IMR-90 (cell line): ENCODE measurements at places on chromosomes 7 and 10.

DNA sequence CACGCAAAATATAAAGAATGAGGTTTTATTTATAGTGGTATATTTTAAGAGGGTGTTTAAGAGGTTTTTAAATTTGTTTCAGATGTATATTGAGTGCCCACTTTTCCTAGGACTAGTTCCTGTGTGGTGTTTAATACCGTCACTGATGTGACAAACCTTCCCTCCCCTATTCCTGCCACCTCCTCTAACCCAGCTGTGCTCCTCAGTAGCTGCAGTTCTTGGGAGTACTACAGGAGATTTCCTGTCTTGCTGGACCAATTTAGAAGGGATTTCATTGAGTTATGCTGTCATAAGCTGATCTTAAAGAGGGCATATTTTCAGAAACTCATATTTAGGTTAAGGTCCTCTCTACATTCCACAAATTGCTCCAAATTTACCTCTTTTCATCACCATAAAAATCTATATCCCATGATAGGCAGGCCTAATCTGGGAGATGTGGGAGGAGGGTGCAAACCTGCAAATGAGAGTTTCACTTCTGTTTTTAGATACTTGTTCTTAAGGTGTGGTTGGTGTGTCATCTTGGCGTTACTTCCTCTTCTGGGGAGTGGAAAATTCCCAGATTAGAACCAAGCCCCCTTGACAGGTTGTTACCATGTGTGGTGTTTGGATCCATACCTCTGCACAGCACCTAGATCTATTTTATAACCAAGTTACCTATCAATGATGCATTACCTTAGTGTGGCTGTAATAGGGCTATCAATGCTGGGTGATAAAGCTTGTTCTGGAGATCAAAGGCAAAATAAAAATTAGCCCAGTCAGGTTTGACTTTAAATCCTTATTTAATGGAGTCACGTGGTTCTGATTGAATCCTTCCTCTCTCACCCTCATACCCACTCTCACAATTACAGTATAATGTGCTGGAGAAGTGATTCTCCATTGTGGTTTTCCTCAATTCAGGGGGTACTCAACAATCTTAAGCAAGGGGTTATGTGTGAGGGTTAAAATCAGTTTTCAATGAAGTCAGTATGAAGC, 141.1 kb downstream of the CDK14 start:
- H3K4me3 ChIP-seq: no peak overlapping the region
- no peaks in the 10 kb centered on the region for H3K27me3 ChIP-seq
- no peak for DNase-seq
- no peak overlapping the region for H3K27ac ChIP-seq
- peaks cover 7% of the 10 kb centered on the region; the same call in 1 of the 2 replicates for H3K36me3 ChIP-seq

- no peak overlapping the region for H3K4me3 ChIP-seq
- no peaks in the 10 kb centered on the region for H3K27me3 ChIP-seq
- H3K27ac ChIP-seq: no peak overlapping the region
- H3K36me3 ChIP-seq: 0 out of 2 replicates have a peak, but pooled peaks cover 1% of the 10 kb centered on the region
- H3K4me1 ChIP-seq: peaks cover 3% of the 10 kb centered on the region
These were observed 8.8 kb upstream of the FGL2 start for GRCh38 chr7:77208416-77208815.

GRCh38 chr7:2529161-2530070, 9.8 kb downstream of the LFNG start:
- H3K4me1 ChIP-seq: peaks cover 29% of the 10 kb centered on the region
- H3K4me3 ChIP-seq: no peak overlapping the region
- H3K36me3 ChIP-seq: no peaks in the 10 kb centered on the region
- DNase-seq: peak; percentile 52
- no peaks in the 10 kb centered on the region for H3K27me3 ChIP-seq

DNA sequence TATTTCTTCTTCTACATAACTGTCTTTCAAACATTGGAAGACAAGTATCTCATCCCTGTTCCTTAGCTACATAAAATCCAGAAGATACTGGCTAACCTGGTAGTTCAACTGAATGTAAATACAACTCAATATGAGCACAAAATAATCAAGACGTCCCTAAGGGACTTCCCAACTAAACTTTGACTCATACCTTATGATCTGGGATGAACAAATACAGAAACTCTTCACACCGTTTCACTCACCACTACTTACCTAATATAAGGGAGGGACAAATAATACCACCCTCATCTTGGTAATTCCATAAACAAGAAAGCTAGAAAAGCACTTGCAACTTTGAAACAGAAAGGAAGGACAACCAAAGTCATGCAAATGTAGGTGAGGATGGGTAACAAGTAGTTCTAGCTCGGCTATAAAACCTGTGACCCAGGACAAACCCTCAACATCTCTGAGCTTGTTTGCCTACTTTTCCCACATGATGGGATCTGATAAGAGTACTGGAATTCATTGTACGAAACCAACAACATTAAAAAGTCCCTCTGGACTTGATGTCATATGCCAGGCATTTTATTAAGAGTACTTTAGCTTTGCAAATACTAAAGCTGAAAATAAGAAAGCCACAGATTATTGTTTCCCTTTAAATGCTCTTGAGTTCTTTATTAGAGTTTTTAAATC, 121.9 kb downstream of the STRA8 start:
- H3K4me1 ChIP-seq: no peaks in the 10 kb centered on the region
- H3K27me3 ChIP-seq: no peaks in the 10 kb centered on the region
- H3K4me3 ChIP-seq: no peak overlapping the region
- no peak for DNase-seq
- no peak overlapping the region for H3K27ac ChIP-seq
- no peaks in the 10 kb centered on the region for H3K36me3 ChIP-seq

DNA sequence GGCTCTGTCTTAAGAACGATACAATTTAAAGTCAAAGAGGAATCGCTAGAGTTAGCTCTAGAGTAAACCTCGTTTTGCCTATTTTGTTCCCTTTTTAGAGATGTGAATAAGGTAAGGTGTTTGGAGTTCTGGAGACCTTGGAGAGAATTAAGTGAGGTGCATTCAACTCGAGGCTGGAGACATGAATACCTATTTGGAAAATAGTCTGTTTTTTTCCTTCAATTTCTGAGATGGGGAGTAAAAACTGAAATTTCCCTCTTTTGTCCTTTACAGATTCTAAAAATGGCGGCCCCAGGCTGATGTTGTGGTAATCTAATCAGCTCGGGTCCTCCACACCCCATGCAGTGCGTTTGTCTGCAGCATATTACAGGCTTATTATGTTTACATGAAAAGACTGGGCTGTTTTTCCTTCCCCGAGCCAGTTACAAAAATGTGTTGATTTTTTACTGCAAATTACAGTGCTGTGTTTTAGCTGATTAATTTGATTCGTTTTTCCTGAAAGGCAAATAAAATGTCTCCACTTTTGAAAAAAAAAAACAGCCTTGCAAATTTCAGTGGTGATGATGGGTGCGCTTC, 1.5 kb downstream of the KMT2E start:
- H3K27ac ChIP-seq: peak overlapping the region; percentile 100
- H3K4me3 ChIP-seq: peak overlapping the region; percentile 92
- H3K36me3 ChIP-seq: no peaks in the 10 kb centered on the region
- DNase-seq: peak; percentile 41
- H3K4me1 ChIP-seq: peaks cover 1% of the 10 kb centered on the region; the same call in 1 of the 2 replicates

GRCh38 chr7:127322351-127322750, 69.6 kb upstream of the GRM8 start:
- no peak overlapping the region for H3K4me3 ChIP-seq
- no peak overlapping the region for H3K27ac ChIP-seq
- no peaks in the 10 kb centered on the region for H3K4me1 ChIP-seq
- no peak for DNase-seq
- H3K27me3 ChIP-seq: peaks cover 2% of the 10 kb centered on the region; the same call in 1 of the 2 replicates

GRCh38 chr7:159027789-159028507, 116.7 kb downstream of the VIPR2 start:
- no peaks in the 10 kb centered on the region; the same call in 1 of the 2 replicates for H3K4me1 ChIP-seq
- H3K27me3 ChIP-seq: no peaks in the 10 kb centered on the region
- no peaks in the 10 kb centered on the region for H3K36me3 ChIP-seq

GRCh38 chr7:156378806-156379205, 261.8 kb upstream of the RNF32 start:
- H3K36me3 ChIP-seq: no peaks in the 10 kb centered on the region
- no peak overlapping the region for H3K27ac ChIP-seq
- no peaks in the 10 kb centered on the region for H3K4me1 ChIP-seq
- no peak overlapping the region for H3K4me3 ChIP-seq

- H3K27me3 ChIP-seq: peaks cover 19% of the 10 kb centered on the region
- 0 out of 2 replicates have a peak overlapping the region, but pooled peaks have one; percentile 21 for H3K27ac ChIP-seq
- peaks cover 10% of the 10 kb centered on the region for H3K4me1 ChIP-seq
- no peaks in the 10 kb centered on the region for H3K36me3 ChIP-seq
- peak; percentile 80 for DNase-seq
These were observed 9.5 kb upstream of the KAZALD1 start for GRCh38 chr10:101052285-101052684.

DNA sequence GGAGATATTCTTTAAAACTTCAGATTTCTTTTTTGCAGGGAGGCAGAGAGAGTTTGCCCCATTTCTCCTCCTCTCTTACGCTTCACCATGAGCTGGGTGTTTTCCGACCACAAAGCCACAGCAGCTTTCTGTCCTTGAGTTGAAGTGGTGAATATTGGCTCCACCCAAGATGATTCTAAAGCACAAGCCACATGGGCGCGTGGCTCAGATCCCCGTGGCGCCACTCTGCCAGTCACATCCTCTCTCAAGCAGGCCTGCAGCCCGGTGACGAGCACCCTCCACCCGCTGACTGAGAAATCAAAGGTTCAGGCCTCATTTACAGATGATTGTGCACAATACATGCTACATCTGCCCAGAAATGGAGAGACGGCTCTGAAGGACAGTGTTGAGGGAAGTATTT, 27.6 kb upstream of the RNF32 start:
- no peak overlapping the region for H3K27ac ChIP-seq
- H3K4me1 ChIP-seq: no peaks in the 10 kb centered on the region
- H3K27me3 ChIP-seq: peaks cover 24% of the 10 kb centered on the region
- no peak overlapping the region for H3K4me3 ChIP-seq
- H3K36me3 ChIP-seq: no peaks in the 10 kb centered on the region
- no peak for DNase-seq

GRCh38 chr10:12480440-12480839, 131.1 kb downstream of the CAMK1D start:
- no peaks in the 10 kb centered on the region for H3K27me3 ChIP-seq
- no peak overlapping the region for H3K27ac ChIP-seq
- no peak overlapping the region for H3K4me3 ChIP-seq
- H3K4me1 ChIP-seq: no peaks in the 10 kb centered on the region

DNA sequence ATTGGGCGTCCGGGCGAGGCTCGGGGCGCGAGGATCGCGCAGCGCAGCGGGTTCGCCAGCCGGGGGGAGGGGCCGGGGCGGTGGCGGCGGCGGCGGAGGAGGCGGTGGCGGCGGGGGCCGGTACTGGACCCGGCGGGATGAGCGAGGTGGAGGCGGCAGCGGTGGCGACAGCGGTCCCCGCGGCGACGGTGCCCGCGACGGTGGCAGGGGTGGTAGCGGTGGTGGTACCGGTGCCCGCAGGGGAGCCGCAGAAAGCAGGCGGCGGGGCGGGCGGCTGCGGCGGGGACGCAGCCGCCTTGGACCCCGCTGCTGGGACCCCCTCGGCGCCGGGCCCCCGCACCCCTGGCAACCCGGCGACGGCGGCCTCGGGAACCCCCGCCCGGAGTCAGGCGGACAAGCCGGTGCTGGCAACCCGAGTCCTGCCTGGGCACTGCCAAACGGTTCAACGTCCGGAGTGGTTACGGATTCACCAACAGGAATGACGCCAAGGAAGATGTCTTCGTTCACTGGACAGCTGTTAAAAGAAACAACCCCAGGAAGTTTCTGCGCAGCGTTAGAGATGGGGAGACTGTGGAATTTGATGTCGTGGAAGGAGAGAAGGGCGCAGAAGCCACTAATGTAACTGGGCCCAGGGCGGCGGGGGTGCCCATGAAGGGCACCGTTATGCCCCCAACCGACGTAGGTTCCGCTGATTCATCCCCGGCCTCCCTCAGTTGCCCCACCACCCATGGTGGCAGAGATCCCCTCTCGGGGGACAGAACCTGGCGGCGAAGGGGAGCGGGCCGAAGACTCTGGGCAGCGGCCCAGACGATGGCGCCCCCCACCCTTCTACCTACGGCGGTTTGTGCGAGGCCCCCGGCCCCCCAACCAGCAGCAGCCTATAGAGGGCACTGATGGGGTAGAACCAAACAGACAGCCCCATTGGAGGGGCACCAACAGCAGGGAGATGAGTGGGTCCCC, 100.3 kb upstream of the CPXM2 start:
- DNase-seq: no peak
- H3K27ac ChIP-seq: no peak overlapping the region
- H3K27me3 ChIP-seq: peaks cover 4% of the 10 kb centered on the region; the same call in 1 of the 2 replicates

- no peak for DNase-seq
- H3K36me3 ChIP-seq: no peaks in the 10 kb centered on the region
- no peak overlapping the region for H3K4me3 ChIP-seq
- no peaks in the 10 kb centered on the region for H3K27me3 ChIP-seq
- H3K4me1 ChIP-seq: peaks cover 5% of the 10 kb centered on the region
These were observed 265.5 kb upstream of the FERD3L start for GRCh38 chr7:19410691-19411090.

DNA sequence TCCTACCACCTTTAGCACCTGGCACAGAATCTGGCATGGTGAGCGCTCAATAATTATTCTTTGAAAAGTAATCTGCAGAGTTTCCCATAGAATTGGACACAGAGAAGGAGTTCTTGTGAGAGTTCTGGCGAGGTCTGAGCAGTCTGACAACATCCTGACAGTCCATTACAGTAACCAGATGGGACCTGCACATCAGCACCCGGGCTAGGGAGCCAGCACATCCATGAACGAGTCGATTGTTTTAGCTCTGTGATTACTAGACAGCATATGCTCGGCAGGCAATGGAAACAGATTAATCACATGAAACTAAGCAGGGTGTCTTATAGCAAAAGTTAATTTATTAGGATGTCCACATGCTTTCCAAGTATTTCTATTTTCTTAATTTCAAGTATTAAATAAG, 96.7 kb downstream of the SEMA3D start:
- H3K4me1 ChIP-seq: no peaks in the 10 kb centered on the region
- no peaks in the 10 kb centered on the region for H3K36me3 ChIP-seq
- no peak for DNase-seq
- no peaks in the 10 kb centered on the region for H3K27me3 ChIP-seq

- H3K36me3 ChIP-seq: peaks cover 64% of the 10 kb centered on the region
- no peak for DNase-seq
- no peak overlapping the region for H3K4me3 ChIP-seq
- peaks cover 2% of the 10 kb centered on the region; the same call in 1 of the 2 replicates for H3K4me1 ChIP-seq
These were observed 7.7 kb downstream of the DDX56 start for GRCh38 chr7:44565795-44566559.

DNA sequence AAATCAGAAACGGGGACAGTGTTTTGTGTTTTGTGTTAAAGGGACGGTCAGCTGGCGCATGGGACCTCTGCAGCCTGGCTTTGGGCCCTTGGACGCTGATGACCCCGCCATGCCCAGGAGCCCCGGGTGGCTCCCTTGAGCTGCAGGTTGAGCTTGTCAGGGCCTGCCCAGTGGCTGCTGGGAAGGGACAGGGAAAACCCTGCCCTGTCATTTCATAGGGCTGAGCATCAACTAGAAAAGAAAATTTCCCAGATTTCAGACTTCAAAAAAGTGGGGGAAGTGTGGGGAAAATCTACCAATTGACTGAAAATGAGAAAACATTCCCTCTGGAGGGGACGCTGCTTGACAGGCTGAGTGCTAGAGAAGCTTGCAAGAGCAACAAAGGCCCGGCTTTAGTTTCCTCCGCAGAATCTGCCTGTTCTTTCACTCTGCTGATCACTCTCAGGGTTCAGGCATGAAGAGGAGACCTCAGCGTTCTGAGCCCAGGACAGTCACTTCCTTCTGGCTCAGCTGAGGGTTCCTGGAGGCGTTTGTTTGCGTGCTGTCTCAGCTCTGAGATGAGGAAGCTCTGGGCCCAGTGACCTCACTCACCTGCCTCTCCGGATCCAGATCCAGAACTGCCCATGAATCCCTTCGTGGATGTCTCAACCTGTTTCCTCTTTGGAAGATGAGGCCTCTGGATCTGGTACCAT, 18.6 kb upstream of the DNAJB6 start:
- H3K4me3 ChIP-seq: no peak overlapping the region
- peak overlapping the region; percentile 25 for H3K27ac ChIP-seq
- DNase-seq: peak; percentile 71
- no peaks in the 10 kb centered on the region for H3K36me3 ChIP-seq
- peaks cover 11% of the 10 kb centered on the region for H3K4me1 ChIP-seq
